ENCODE measurements at places on chromosomes 3 and 15.

DNA sequence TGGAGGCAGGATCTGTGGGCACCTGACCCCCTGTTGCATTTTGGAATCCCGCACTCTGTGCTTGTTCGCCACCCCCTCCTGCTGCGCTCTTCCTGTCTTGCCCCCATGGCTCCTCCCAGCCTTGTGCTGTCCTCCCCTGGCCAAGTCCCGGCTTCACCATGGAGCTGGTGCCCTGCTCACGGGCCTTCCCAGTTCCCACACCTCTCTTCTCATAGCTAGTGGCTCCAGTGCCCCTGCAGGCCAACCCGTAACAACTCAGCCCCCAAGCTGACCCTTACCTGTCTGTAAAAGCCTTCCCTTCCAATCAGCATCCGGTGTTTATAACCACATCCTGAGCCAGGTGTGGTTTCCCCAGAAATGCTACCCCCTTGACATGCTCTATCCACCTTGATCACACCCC, 407.7 kb upstream of the C2CD4B start:
- DNase-seq, result no peak

- DNase-seq, result no peak
Measured at GRCh38 chr3:57046101-57046765, 14.2 kb upstream of the SPATA12 start.

- no peak for DNase-seq
Measured at GRCh38 chr3:131543714-131544113, 40.9 kb upstream of the MRPL3 start.

- DNase-seq, result no peak
Measured at GRCh38 chr3:160474416-160474838, 24.8 kb upstream of the TRIM59 start.

- DNase-seq, result no peak
Measured at GRCh38 chr3:105827959-105828358, 40.9 kb downstream of the CBLB start.

- DNase-seq, result no peak
Measured at GRCh38 chr3:88963003-88963402, 144.4 kb upstream of the EPHA3 start.

GRCh38 chr3:143727391-143727790, 120.9 kb downstream of the SLC9A9 start:
- no peak for DNase-seq

DNA sequence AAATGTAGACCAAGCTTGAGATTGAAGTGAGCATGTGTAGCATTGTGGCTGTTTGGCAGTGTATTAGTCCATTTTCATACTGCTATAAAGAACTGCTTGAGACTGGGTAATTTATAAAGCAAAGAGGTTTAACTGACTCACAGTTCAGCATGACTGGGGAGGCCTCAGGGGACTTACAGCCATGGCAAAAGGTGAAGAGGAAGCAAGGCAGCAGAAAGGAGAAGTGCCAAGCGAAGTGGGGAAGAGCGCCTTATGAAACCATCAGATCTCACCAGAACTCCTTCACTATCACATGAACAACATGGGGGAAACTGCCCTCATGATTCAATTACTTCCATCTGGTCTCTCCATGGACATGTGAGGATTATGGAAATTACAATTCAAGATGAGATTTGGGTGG, 8.6 kb upstream of the CERS3 start:
- DNase-seq, result no peak

DNA sequence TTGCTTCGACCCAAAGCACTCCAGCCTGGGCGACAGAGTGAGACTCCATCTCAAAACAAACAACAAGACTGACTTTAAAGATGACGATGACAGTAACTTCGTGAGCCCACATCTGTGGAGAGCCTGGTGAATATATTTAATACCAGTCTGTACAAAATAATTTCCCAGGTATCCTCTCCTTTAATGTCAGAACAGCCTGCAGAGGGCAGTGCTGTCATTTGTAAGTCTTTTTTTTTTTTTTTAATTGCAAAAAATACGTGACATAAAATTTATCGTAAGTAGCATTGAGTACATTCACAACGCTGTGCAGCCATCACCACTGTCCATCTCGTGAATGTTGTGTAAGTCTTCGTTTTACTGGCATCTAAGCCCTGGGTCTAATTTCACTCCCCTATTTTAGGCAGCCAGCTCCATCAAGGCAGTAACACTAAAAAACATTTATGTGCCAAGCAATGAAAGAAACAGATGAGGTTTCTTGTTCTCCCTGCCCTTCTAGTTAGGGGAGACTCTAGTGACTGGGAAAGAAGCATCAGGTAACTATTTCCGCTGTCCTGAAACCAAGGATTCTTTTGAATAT, 1.4 kb downstream of the HTD2 start:
- no peak for DNase-seq

- no peak for DNase-seq
Measured at GRCh38 chr3:151900884-151901643, 27.6 kb downstream of the SUCNR1 start.

- no peak for DNase-seq
Measured at GRCh38 chr3:9897408-9898372, 5.0 kb upstream of the IL17RE start.

- no peak for DNase-seq
Measured at GRCh38 chr15:43106486-43106829, 620 bp upstream of the UBR1 start.

DNA sequence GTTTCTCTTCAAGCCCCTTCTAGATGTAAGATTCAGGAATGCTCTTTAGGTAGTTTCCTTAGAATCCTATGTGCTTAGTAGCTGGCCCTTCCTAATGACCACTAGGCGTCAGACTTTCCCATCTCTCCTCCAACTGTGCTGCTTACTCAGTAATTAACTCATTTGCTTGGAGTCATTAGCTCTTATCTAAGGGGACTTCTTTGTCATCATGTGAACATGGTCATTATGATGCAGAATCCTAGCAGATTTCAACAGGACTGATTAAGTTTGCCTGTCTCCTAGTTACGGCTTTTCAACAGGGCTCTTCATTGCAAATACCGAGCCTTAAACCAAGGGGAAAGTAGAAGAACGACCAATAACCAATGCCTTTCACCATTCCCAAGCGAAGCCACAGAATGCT, 46.4 kb downstream of the GJD2 start:
- DNase-seq, result no peak

GRCh38 chr3:87298111-87298718, 21.8 kb upstream of the POU1F1 start:
- no peak for DNase-seq

DNA sequence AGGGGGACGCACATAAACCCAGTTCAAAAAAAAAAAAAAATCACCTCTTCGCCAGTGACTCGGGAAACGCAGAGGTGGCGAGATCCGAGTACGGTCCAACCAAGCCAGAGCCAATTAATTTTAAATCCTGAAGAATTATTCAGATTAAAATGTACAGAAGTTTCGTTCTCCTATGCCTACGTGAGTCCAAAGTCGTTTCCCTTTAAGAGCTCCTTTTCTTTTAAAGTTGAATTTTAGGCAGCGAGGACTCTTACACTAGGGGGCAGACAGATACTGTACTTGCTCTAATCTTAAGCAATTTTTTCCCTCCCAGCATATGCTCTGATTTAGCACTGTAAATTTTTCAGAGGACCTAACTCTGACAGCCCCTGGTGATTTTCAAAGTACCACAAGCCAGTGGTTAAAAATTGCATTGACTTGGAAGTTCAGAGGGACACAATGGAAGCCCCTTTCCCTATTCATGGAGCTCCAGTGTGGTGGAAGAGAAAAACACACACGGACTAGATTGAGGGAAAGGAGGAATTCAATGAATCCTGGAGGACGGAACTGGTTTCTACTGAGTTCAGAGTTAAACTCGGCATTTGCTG, 3.3 kb upstream of the NR2F2 start:
- DNase-seq, result no peak

GRCh38 chr15:60395276-60396011, 2.3 kb downstream of the ANXA2 start:
- no peak for DNase-seq

GRCh38 chr3:194112120-194113106, 23.5 kb upstream of the HES1 start:
- DNase-seq, result no peak

DNA sequence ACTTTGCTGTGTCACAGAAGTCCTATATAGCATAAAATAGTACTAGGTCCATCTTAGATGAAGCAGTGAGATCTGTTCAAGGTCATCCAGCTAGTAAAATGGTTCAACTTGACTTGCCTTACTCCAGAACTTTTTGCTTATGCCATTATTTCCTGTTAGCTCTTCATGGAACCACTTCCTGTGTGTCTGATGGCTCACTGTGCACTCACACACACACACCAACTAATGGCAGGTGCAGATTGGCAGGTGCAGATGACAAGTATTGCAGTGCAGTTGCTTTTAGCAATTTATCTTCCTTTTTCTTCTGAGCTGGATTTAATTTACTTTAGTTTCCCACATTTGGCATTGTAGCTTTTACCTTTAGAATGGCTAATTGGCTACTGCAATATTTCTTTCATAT, 29.8 kb downstream of the GOLGA8S start:
- DNase-seq, result no peak

GRCh38 chr3:7700977-7701376, 800.6 kb upstream of the LMCD1 start:
- no peak for DNase-seq

DNA sequence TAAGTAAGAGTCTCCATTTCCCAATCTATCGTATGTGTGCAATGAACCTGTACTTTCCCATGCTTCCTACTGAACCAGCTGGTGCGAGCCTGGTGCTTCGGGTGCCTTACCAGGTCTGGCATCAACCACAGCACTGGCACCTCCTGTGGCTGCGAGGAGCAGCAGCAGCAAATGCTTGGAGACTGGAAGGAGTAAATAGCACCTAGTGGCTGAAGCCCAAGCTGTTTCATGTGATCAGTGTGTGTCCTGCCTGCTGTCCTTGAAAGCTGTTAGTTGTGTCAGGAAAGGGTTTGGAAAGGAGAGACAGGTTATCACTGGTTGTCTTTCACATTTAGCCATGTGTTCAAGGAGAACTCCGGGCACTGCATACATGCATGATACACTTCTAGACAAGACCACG, 31.8 kb downstream of the PCOLCE2 start:
- DNase-seq, result no peak

DNA sequence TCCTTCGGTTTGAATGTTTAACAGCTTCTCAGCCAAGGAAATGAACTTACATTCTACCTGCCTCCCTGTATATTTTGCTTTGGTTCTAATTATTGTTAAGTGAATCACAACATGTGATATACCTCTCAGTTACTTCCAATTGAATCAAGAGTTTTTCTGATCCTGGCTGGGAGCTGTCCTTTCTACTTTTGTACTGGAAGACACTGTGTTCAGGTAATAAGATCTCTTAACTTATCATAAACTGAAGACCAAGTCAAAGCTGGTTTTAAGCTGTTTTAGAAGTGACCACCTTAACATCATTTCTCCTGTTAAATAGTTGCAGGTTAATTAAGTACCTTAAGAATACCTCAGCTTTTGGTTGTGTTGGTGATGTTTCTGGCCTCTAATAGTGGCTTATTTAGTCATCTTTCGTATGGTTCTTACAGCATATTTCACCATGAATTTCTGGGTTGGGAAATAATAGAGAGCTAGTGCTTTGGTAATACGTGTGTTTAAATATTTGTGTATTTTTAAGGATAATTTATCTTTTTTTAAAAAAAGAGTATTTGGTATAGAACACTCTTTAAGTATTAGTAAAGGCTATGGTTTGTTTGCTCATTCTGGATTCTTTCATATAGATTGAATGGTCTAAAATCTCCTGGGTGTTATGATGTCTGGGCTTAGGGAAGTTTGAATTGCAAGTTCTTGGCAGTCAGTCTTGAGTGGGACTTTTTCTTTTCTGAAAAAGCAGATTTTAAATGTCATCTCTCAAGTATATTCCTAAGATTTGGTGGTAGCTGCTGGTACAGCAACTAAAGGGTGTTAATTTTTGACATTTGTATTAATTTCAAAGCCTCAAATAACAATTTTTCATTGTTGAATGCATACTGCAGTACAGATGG, 1.6 kb downstream of the RAB8B start:
- no peak for DNase-seq

DNA sequence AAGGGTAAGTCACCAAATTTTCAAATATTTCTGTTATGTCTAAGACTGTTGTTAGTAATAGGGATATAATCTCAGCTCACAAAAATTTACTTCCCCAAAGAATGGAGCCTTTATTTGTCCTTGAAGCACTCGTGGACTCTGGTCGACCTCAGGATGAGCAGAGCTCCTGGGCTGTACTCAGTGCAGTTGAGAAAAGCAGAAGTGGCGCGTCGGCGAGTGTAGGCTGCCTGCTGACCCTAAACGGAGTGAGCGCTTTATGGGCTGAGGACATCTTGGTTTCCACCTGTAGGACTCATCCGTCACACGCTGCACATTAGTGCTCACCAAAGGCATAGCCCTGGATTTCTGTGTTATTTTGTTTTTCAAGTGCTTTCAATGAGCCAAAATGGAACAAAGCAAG, 11.0 kb downstream of the GABRA5 start:
- no peak for DNase-seq

- DNase-seq, result no peak
Measured at GRCh38 chr15:69469467-69470201, 17.0 kb downstream of the RPLP1 start.

DNA sequence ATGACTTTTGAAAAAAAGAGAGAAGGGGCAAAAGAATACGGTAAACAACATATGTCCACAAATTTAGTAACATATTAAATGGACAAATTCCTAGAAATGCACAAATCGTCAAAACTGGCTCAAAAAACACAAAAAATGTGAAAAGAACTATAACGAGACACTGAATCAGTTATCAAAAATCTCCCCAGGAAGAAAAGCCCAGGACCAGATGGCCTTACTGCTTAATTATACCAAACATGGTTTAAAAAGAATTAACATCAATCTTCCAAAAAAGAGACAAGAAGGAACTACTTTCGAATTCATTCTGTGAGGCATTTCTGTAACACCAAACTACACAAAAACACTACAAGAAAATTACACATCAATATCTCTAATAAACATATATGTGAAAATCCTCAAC, 117.4 kb downstream of the STAG1 start:
- no peak for DNase-seq

DNA sequence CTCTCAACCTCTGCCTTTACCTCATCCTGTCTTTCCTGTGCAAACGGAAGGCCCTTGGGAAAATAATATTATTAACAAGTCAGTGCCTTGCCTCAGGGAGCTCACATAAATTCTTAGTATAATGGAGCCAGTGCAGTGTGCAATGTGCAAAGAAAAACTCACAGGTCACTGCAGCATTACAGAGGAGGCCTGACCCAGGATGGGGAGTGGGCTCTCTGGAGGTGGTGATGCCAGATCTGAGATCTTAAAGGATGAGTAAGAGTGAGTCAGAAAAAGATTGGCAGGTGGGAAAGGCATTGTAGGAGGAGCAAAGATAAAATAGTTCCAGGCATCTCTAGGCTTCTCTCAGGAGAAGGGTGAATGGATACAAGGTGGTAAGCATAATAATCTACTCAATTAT, 185.6 kb upstream of the ADAMTS9 start:
- no peak for DNase-seq
